ENCODE measurements at places on chromosomes 6 and 20.

GRCh38 chr6:300494-301198, 8.4 kb downstream of the DUSP22 start:
- no peak for DNase-seq

DNA sequence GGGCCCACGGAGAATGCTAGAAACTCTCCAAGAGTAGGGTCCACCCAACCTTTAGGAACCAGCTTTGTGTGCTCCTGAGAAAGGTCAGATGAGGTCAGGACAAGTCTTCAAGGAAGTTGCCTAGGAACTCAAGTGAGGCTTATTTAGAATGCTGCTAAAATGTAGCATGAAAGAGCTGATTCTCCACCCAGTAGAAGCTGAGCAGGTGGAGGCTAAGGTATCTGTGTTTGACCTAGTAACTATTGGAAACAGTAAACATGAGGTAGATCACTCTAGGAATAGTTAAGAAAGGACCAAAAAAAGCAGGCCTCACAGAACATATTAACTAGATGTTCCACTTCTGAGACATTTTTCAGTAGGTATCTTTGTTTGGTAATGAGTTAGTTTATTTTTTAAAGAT, 13.9 kb downstream of the CEP43 start:
- no peak for DNase-seq

GRCh38 chr20:19867940-19868371, 109.9 kb downstream of the RIN2 start:
- no peak for DNase-seq

GRCh38 chr20:9630554-9630953, 116.2 kb downstream of the LAMP5 start:
- no peak for DNase-seq

DNA sequence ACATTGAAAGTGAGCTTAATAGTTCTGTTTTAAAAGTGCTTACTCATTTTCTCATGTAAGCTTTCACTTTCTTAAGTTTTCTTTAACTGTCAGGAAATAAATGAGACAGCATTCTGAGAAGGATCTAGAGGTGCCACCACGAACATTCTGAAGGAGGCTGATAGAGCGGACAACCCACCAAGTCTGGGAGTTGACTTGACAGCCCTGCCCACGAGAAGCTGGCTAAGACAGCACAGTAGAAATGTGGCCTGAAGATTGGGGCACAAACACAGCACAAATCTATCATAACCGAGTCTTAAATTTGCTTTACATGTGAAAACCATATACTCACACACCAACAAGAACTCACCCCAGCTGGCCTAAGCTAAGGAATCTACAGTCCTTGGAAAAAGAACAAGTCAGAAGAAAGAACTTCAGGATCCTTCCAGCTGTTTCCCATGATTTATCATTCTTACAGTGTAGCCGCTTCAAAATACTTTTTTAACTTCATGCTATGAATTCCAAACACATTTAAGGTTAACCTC, 144.2 kb upstream of the TNFAIP3 start:
- DNase-seq = no peak

GRCh38 chr6:110703010-110703905, 112.0 kb downstream of the CDK19 start:
- no peak for DNase-seq

GRCh38 chr6:109075934-109076333, 18.7 kb downstream of the SESN1 start:
- DNase-seq = no peak

DNA sequence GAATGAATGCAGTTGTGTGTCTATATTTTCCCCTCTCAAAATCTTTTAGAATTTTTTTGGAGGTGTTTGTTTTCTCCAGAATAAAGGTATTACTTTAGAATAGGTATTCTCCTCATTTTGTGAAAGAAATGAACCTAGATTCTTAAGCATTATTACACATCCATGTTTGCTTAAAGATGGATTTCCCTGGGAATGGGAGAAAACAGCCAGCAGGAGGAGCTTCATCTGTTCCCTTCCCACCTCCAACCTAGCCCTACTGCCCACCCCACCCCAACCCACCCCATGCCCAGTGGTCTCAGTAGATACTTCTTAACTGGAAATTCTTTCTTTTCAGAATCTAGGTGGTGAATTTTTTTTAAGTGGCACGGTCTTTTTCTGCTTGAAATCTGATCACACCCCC, 127.8 kb downstream of the CD109 start:
- DNase-seq = no peak

GRCh38 chr20:43945391-43946205, 30.9 kb downstream of the TOX2 start:
- no peak for DNase-seq

DNA sequence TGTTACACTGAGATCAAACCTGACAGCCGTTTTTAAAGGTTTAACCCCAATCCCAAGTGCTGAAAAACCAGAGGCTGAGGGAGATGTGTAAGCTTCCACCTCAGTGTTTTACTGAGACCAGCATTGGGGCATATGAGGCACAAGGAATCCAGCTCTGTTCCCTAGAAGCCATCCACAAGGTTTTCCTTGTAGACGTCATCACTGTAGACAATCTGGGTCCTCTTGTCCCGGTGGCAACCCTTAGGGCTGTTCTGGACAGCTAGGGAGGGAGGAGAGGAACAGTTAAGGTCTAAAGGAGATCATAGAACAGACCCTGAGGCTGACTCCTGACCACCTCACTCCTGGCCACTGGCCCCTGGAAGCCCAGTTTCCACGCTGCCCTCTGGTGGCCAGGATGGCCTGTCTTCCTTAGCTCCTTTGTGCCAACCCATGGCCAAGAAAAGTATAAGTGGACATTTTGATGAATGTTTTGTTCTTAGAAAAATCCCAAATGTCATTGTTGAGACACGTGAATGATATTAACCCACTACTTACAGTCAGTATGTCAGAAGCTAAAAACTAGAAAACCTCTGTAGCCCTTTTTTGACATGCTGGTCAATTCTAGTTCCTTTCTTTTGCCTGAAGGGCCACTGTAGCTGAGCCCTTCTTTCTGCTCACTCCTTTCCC, 6.4 kb downstream of the CFB start:
- DNase-seq = no peak

GRCh38 chr6:169172946-169173345, 80.7 kb downstream of the THBS2 start:
- no peak for DNase-seq

DNA sequence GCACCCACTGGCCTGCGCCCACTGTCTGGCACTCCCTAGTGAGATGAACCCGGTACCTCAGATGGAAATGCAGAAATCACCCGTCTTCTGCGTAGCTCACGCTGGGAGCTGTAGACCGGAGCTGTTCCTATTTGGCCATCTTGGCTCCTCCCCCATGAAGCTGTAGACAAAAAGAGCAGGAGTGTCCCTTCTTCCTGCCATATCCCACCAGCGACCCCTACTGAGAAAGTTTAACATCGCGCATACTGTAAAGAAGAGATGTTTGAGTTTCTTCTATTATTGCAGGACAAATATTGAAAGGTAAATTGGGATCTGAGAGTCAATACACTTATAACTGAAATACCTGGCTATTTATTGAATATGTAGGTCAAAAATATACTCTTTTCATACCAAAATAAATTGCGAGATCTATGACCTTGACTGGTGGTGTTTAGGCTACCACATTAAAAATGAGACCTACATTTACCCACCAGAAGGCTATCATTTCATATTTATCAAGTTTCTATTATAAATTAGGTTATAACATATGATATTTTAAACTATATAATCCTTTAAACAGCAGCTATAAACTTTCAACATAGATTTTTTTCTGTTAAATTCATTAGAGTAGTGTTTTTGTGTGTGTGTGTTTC, 586.3 kb downstream of the HTR1B start:
- DNase-seq = peak; percentile 32

DNA sequence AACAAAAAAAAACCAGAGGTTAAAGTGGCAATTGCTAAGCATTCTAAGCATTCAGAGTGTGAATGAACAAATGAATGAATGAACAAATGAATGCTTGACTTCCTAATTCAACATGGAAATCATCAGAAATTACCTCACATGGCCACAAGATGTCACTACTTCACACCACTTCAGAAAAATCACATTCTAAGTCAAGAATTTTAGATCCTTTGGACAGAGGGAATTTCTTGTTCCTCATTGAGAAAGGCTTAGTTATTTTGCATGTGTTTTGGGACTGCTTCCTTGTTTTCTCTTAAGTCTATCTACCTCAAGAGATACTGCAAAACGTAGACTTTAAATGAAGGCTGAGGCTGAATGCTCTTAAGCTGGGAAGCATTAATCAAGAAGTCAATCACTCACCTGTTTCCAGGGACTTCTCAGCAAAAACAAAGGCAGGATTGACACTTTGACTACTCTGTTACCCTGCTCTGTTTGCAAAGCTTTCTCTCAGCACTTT, 120.2 kb downstream of the MBOAT1 start:
- DNase-seq = peak; percentile 52

GRCh38 chr6:45648262-45648620, 270.5 kb upstream of the SUPT3H start:
- DNase-seq = no peak

DNA sequence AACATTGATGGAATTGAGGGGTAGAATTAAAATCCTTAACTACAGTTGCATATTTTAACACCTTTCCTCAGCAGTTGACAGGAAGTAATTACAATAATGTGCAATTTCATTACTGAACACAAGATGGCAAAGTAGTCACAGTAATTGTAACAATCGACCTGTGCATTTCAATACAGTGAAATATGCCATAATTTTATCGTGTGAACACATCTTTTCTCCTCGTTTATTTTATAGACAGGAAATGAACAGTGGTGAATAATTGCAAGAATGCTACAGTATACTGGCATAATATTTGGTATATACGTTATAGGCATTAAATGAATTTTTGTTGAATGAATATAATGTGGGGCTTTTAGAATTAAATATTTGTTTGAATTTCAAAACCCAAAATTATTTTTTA, 25.0 kb downstream of the CYB5R4 start:
- DNase-seq = peak; percentile 69

GRCh38 chr6:157867155-157867559, 44.1 kb downstream of the SNX9 start:
- DNase-seq = no peak

- DNase-seq = no peak
Observed at GRCh38 chr6:107083047-107083768, 32.1 kb downstream of the BEND3 start.

DNA sequence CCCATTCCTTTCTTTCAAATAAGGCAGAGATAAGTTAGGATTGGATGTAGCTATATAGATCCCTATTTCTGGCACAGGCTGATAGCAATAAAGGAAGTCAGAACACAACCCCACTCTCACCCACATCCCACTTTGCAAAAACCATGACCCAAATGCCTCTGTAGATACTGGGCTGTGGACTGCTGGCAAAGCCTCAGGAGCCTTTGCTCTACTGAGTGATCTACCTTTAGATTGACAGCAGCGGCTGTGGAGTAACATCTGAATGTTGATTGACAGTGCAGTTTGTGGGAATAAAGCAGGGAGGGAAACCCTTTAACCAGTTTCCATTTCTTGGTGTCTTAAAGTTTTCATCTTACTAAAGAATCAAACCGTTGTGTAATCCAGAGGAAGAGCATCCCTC, 6.7 kb upstream of the TMEM30A start:
- no peak for DNase-seq

- DNase-seq = peak; percentile 8
Observed at GRCh38 chr6:118218156-118218555, 311.1 kb downstream of the SLC35F1 start.

DNA sequence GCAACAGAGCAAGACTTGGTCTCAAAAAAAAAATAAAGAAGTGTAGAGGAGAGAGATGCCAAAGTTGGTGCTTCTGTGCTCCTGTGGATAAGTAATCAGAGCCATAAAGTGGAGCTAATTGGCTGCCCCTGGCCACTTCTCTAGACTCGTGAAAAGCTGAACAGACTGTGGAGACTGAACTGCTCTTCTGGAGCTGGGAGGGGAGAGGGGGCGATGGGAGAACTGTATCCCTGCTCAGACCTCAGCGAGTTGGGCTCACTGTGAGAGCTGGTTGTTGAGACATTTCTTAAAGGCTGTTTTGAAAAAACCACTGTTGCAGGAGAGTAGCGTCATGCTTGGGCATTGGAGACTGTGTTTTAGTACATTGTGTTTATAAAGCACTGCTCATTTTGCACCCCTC, 125.7 kb downstream of the TCP11 start:
- DNase-seq = no peak

- no peak for DNase-seq
Observed at GRCh38 chr6:14972379-14973067, 273.3 kb upstream of the JARID2 start.

DNA sequence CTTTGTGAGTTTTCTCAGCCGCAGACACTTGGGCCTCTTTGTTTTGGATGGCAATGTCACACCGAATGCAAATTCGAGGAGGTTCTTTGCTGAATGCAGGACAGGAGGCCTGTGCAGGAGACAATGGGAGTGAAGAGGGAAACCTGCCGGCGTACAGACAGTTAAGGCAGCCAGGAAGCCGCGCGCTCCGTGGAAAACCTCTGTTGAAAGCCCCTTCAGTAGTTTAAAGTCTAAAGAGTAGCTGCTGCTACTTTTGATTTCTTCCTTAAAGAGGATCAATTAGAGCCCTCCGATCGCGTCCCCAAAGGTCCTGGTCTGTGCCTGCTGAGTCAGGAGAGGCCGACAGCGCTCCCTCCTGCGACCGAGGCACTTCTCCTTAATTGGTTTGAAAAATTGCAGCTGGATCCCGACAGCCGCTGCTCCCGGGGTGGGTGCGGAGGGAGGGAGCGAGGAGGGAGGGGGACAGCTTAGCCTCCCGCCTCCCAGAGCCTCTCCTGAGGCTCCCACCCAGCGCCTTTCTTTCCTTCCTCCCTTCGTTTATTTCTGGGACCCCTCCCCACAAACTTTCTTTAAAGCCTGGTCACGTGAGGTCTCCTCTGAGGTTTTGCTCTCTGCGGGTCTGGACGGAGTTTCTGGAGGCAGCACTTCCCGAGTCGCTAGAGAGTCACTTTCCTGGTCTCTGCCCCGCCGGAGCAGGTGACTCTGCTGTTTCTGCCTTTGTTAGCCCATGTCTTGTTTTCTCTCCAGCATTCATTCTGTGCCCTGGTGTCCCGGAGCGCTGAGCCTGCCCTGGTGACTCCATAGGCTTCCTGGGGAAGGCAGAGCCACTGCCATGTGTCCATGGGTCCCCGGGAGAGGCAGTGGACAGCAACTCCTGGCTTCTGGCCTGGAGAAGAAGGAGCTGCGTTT, 22.3 kb upstream of the RPP40 start:
- no peak for DNase-seq

- DNase-seq = no peak
Observed at GRCh38 chr6:140718021-140718420, 1343.6 kb upstream of the CITED2 start.

DNA sequence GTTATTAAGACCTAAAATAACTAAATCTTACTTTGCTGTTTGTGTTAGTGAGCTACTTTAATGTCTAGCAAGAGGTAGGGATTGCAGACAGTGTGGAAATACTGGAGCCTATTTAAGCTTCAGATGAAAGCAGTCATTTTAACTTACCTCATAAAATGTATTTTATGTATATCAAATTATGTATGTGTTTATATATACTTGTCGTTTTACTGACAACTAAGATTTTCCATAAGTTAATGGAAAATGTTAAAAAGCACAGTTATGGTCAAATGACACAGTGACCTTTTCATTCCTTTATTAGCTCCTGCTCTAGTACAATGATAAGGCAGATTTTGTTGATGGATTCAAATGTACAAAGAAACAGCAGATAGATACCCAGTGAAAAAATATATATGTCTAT, 34.6 kb downstream of the QKI start:
- DNase-seq = no peak

- no peak for DNase-seq
Observed at GRCh38 chr20:50844430-50845100, 49.7 kb downstream of the BCAS4 start.

Data from Jurkat, Clone E6-1 (cell line).